Activated T-helper 1 cell treated with anti-CD3 and anti-CD28 coated beads, Interleukin-12 subunit alpha, Interleukin-12 subunit beta, Interleukin-2, Interleukin-4 antibody, amounts not matched to agents 30 ng/mL and 10 ng/mL and 1 ng/mL, durations not matched to agents 14 hours and 24 hours and 36 hours (primary cell): ENCODE measurements at places on chromosomes 7 and 10. TPM values are rescaled to one million over a fixed set of nuclear protein-coding genes. Genes with fewer than 3 reads are reported as not detected.

DNA sequence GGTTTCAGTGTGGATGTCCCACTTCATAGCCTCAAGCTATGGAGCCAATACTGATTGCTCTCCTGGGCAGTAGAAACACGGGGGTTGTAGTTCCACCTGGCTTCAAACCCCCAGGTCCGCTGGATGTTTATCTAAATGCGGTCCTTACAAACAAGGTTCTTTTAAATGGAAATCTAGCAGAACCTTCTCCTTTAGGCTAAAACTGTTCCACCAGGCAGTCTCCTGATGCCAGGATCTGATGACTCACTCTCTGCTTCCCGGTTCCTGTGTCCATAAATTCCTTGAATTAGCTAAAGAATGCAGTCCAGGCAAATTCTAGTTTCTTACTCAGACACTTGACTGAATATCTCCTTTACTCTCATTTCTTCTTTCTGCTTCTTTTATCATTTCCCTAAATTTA is 108.4 kb upstream of the FAM3C start:
- H3K27ac ChIP-seq, result peak overlapping the region; percentile 88
- no peak overlapping the region for H3K4me3 ChIP-seq
- peaks cover 20% of the 10 kb centered on the region for H3K4me1 ChIP-seq
- peaks cover 1% of the 10 kb centered on the region for H3K27me3 ChIP-seq
- DNase-seq, result no peak
- H3K36me3 ChIP-seq, result peaks cover 31% of the 10 kb centered on the region

GRCh38 chr7:7438851-7439250 is 96.8 kb downstream of the COL28A1 start:
- H3K27ac ChIP-seq, result no peak overlapping the region
- no peak overlapping the region for H3K4me3 ChIP-seq
- no peaks in the 10 kb centered on the region for H3K36me3 ChIP-seq
- H3K4me1 ChIP-seq, result no peaks in the 10 kb centered on the region
- no peak for DNase-seq

DNA sequence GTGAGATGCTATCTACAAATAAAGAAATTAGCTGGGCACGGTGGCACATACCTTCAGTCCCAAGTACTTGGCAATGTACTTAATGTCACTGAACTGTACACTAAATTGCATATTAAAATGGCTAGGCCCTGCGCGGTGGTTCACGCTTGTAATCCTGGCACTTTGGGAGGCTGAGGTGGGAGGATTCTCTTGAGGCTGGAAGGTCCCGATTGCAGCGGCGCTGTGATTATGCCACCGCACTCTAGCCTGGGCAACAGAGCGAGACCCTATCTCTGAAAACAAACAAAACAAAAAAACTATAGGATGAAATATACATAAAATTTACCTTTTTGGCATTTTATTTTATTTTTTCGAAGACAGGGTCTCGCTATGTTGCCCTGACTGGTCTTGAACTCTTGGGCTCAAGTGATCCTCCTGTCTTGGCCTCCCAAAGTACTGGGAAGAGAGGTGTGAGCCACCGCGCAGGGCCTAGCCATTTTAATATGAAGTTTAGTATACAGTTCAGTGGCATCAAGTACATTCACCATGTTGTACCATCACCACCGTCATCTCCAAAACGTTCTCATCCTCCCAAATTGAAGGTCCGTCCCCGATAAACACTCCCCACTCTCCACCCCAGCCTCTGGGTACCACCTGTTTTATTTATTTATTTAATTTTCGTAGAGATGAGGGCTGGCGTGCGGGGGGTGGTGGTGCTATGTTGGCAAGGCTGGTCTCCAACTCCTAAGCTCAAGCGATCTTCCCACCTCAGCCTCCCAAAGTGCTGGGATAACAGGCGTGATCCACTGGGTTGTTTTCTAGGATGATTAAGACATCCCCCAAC is 1.3 kb upstream of the EIF3B start:
- peaks cover 12% of the 10 kb centered on the region for H3K36me3 ChIP-seq
- no peak for DNase-seq
- H3K27me3 ChIP-seq, result no peaks in the 10 kb centered on the region
- H3K27ac ChIP-seq, result peak overlapping the region; percentile 100

- peaks cover 27% of the 10 kb centered on the region for H3K4me1 ChIP-seq
- no peaks in the 10 kb centered on the region for H3K27me3 ChIP-seq
- H3K4me3 ChIP-seq, result no peak overlapping the region
- peak overlapping the region; percentile 25 for H3K27ac ChIP-seq
- peaks cover 23% of the 10 kb centered on the region for H3K36me3 ChIP-seq
These were observed 4.0 kb upstream of the FAM53B start for GRCh38 chr10:124748166-124748565.

DNA sequence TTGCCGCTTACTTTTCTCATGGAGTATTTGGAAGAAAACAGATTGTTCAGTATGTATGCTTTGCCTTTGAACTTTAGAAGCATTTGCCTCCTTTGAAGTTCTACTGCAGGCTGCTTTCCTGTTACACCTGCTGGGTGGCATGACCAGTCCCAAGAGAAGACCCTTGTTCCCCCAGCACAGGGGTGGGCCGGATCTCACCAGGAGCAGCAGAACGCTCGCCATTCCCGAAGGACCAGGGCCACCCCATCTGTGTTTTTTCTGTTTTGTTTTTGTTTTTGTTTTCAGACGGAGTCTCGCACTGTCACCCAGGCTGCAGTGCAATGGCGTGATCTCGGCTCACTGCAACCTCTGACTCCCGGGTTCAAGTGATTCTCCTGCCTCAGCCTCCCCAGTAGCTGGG is 493.6 kb downstream of the PTPRN2 start:
- no peaks in the 10 kb centered on the region for H3K4me1 ChIP-seq
- H3K36me3 ChIP-seq, result no peaks in the 10 kb centered on the region
- no peak overlapping the region for H3K4me3 ChIP-seq
- no peak for DNase-seq

DNA sequence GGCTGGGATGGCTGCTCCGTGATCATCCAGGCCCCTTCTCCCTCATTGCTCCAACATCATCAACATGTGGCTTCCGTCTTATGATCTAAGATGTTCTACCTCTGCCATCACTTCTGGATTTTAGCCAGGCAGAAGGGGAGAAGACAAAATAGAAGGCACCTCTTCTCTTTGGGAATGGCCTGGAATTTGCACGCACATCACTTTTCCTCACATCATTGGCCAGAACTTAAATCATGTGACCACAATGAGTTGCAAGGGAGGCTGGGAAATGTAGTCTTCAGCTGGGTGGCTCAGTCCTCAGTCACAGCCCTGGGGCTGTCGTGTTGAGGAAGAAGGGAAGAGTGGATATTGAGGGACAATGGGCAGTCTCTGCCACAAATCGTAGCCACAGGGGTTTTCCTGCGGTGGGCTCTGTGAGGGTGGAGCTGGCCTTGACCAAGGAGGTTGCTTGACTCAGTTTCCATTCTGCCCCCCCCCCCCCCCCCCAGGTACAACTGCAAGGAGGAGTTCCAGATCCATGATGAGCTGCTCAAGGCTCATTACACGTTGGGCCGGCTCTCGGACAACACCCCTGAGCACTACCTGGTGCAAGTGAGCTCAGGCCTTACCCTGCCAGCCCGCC is 50.3 kb downstream of the PALD1 start:
- H3K4me3 ChIP-seq, result no peak overlapping the region
- no peaks in the 10 kb centered on the region for H3K36me3 ChIP-seq
- no peaks in the 10 kb centered on the region for H3K27me3 ChIP-seq

DHTKD1 gene
- 19.9 and 22.6 TPM in 2 replicates for total RNA-seq
